A549 (cell line): ENCODE measurements at places on chromosomes 5 and 9. TPM values are rescaled to one million over a fixed set of nuclear protein-coding genes. Genes with fewer than 3 reads are reported as not detected.

ZFP37 gene
- 2.0 to 2.3 TPM (median 2.0 TPM) in 3 replicates for polyA plus RNA-seq

MARVELD2 gene
- 2.3 to 2.9 TPM (median 2.3 TPM) in 3 replicates for polyA plus RNA-seq

PCDHAC2 gene
- 1.1 to 1.2 TPM (median 1.2 TPM) in 3 replicates for polyA plus RNA-seq

RAB24 gene
- 30.0 to 34.5 TPM (median 33.7 TPM) in 3 replicates for polyA plus RNA-seq

ELP1 gene
- polyA plus RNA-seq: 25.4 to 26.3 TPM (median 26.1 TPM) in 3 replicates

GDA gene
- 0.23 to 0.33 TPM (median 0.30 TPM) in 3 replicates for polyA plus RNA-seq

TSSK1B gene
- not detected in 3 replicates for polyA plus RNA-seq

PTGDS gene
- 0.18 to 0.34 TPM (median 0.26 TPM) in 3 replicates for polyA plus RNA-seq

DOK3 gene
- 7.1 to 9.1 TPM (median 7.4 TPM) in 3 replicates for polyA plus RNA-seq

TSTD2 gene
- polyA plus RNA-seq: 11.4 to 12.6 TPM (median 12.0 TPM) in 3 replicates

TAF11L5 gene
- not detected in 3 replicates for polyA plus RNA-seq

IL13 gene
- polyA plus RNA-seq: 0.08 to 0.13 TPM in 2 of 3 replicates, not detected in the other

BDP1 gene
- 8.6 to 10.0 TPM (median 8.7 TPM) in 3 replicates for polyA plus RNA-seq

NIPAL4 gene
- polyA plus RNA-seq: 8.8 to 10.2 TPM (median 8.9 TPM) in 3 replicates

GAS1 gene
- 0.03 TPM in 1 of 3 replicates, not detected in the others for polyA plus RNA-seq

C5orf58 gene
- polyA plus RNA-seq: not detected in 3 replicates

SLC23A1 gene
- polyA plus RNA-seq: 4.0 to 5.1 TPM (median 4.3 TPM) in 3 replicates
